ENCODE measurements at places on chromosomes 1 and 21.

DNA sequence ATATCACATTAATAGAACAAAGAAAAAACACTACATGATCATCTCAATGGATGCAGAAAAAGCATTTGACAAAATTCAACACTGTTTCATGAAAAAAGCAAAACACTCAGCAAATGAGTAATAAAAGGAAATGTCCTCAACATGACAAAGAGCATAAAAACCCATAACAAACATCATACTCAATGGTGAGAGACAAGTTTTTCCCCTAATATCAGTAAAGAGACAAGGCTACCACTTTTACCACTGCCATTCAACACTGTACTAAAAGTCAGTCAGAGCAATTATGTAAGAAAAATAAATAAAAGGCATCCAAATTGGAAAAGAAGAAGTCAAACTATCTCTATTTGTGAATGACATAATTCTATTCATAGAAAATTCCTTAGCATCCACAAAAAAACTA lies 64.3 kb downstream of the ZNF644 start:
- H3K4me3 ChIP-seq, result no peak overlapping the region
- no peaks in the 10 kb centered on the region for H3K36me3 ChIP-seq
- H3K27ac ChIP-seq, result no peak overlapping the region
- H3K27me3 ChIP-seq, result no peaks in the 10 kb centered on the region
- DNase-seq, result no peak
- H3K4me1 ChIP-seq, result peaks cover 32% of the 10 kb centered on the region

GRCh38 chr1:2468041-2468472 lies 8.0 kb upstream of the PLCH2 start:
- H3K27ac ChIP-seq, result no peak overlapping the region
- no peak overlapping the region for H3K4me3 ChIP-seq
- peaks cover 100% of the 10 kb centered on the region for H3K27me3 ChIP-seq
- no peak for DNase-seq
- H3K36me3 ChIP-seq, result no peaks in the 10 kb centered on the region
- H3K4me1 ChIP-seq, result no peaks in the 10 kb centered on the region

- H3K27me3 ChIP-seq, result peaks cover 5% of the 10 kb centered on the region
- peak; percentile 77 for DNase-seq
- no peak overlapping the region for H3K4me3 ChIP-seq
- no peaks in the 10 kb centered on the region for H3K36me3 ChIP-seq
- H3K27ac ChIP-seq, result peak overlapping the region; percentile 52
These were observed 712 bp upstream of the LAMB3 start for GRCh38 chr1:209652873-209653401.

DNA sequence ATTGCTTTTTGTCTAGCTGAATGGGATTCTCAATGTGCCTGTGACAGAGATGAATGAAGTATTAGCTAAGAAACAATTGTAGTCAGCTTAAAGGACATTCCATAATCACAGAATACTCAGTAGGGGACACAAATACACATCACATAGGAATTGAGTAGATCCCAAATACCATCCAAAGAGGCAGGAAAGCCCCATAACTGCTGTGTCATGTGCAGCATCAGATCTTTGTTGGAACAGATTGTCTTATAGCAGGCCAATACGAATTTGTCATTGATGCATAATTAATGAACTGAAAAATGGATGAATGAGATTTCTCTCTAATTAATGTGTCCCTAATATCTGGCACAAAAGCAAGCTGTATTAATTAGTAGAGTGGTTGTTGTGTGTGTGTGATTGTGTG lies 82.3 kb upstream of the S1PR1 start:
- H3K4me1 ChIP-seq, result peaks cover 23% of the 10 kb centered on the region
- H3K27me3 ChIP-seq, result no peaks in the 10 kb centered on the region
- no peak overlapping the region for H3K27ac ChIP-seq
- H3K36me3 ChIP-seq, result no peaks in the 10 kb centered on the region
- no peak overlapping the region for H3K4me3 ChIP-seq
- no peak for DNase-seq

DNA sequence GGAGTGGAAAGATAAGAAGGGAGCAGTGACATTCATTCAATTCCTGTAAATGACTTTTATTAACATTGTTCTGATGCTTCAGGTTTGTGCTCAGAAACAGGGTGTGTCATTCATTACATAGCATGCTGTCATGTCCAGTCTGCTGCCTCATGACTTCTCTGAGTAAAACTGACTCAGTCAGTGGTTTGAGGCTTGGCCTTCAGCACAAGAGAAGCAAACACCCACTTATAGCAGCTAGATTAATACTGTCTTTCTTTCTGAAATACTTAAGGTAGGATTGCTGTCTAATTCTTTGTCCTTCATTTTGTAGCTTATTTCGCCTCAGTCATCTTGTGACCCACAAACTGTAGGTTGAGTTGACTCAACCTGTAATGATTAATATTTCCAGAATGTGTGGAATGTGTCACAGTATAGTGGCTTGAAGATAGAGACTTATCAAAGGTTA lies 32.9 kb downstream of the RASAL2 start:
- no peak overlapping the region for H3K27ac ChIP-seq
- H3K36me3 ChIP-seq, result no peaks in the 10 kb centered on the region
- H3K4me3 ChIP-seq, result no peak overlapping the region
- peaks cover 54% of the 10 kb centered on the region for H3K4me1 ChIP-seq
- DNase-seq, result no peak

DNA sequence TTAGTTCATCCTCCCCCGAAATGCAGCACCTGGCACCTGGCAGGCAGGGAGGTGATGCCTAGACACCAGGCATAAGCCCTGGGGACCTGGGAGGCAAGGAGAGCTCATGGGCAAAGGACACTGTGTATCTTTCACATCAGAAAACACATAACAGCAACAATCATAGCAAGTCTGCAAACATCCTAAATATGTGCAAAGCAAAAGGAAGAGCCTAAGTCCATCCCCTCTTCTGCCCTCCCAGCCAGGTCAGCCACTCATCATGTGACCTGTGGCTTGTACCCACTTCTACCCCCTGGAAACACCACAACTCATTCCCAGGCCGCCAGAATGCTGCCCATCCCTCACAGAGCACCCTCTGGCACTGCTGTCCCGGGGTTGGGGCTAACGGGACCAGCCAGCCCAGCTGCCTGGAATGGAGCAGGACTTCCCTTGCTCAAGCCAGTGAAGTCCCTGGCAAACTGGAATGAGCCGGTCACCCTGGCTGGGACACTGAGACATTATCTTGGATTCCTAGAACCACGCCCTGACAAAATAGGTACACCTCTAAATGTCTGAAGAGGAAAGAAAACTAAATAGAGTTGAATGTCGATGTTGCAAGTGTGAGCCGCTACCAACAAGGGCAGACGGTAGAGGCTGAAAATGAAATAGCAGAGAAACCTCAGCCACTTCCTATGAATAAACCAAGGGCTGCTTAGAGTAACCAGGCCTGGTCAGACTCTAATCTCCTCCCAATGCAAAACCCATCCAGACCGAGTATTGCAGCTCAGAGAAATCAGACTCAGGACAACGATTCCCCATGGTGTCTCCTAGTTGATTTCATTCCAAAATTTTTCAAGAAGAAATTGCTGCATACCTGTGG lies 29.4 kb downstream of the TMPRSS2 start:
- peaks cover 62% of the 10 kb centered on the region for H3K27me3 ChIP-seq
- H3K4me3 ChIP-seq, result no peak overlapping the region
- no peak overlapping the region for H3K27ac ChIP-seq
- H3K4me1 ChIP-seq, result no peaks in the 10 kb centered on the region
- H3K36me3 ChIP-seq, result no peaks in the 10 kb centered on the region

DNA sequence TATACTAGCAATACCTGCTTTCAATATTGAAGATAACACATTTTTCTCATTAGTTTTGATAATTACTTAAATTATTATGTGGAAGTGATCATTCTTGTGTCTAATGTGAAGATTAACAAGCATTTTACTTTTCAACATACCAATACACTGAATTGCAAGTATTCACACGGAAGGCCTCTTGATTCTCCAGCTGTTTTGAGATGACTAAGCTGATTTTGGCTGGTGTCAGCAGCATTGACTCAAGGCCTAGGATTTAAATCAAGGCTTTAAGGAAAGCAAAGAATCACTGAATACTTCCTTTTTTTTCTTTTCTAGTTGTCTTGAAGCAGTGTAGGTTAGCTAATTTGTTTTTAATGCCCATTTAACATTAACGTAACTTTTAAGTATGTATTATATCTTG lies 373.7 kb downstream of the SRGAP2C start:
- no peak for DNase-seq
- H3K36me3 ChIP-seq, result no peaks in the 10 kb centered on the region

All from left ventricle myocardium inferior (tissue), 1 donor.